ENCODE measurements at places on chromosomes 5 and 9.

DNA sequence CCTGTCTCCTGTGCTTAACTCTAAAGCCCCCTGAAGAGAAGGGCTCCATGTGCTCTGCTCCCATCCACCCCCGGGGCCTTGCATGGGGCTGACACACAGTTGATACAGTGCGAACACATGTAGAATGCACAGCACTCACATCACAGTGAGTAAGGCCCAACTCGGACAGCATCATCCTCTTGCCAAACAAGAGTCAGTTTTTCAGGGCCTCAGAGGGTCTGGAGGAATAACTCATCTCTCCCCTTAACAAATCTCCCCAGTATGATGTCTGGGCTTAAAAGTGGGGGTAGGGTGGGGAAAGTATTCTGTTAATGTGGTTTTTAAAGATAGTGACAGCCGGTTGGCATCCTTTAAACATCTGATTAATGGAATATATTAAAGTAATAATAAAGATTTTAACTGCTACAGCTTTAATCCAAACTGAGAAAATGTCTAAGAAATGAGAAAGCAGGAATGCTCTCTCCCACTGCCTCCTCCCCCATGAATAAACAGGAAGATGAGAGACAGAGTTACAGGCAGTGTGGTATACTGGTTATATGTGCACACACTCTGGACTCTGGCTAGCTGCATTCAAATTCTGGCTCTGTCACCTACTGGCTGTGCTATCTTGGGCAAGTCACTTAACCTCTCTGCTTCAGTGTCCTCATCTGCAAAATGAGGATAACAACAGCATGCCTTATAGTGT, 22.5 kb downstream of the APBA1 start:
- DNase-seq = no peak

DNA sequence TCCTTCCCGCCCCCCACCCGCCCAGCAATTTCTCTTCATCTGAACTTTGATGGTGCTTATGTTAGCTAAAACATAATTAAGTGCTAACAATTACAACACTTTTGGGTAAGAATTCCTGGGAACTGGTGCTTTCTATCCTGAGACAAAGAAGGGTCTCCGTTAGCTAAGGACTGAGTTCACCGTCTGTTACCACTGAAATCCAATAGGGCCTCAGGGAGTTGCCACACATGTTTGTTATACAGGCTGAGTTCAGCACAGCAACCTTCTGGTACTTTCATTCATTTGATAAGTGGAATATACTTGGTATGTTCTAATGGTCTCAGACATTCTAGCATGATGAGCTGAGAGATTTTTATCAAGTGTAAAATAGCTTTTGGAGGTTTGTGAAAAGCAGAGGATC, 437.9 kb downstream of the EFNA5 start:
- no peak for DNase-seq

- DNase-seq = no peak
Observed at GRCh38 chr5:123174916-123175481, 86.0 kb downstream of the PRDM6 start.

DNA sequence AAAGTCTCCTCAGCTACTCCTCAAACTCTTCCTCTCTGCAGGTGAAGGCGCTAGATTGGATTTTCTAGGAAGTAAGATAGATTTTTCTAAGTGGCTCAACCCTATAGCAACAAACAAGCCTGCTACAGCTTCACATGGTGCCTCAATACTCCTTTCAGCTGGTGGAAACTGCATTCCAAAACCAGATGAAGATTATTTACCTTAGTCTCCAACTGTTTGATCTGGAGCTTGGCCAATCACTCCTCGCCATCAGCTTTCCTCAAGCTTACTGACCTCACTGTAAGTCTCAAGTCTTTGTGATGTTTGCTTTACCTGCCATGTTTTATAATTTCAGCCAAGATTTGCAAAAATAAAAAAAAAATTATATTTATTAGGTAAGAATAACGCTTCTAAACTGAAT, 622.4 kb downstream of the CHSY3 start:
- no peak for DNase-seq

- no peak for DNase-seq
Observed at GRCh38 chr5:61200582-61201155, 38.4 kb upstream of the SMIM15 start.

DNA sequence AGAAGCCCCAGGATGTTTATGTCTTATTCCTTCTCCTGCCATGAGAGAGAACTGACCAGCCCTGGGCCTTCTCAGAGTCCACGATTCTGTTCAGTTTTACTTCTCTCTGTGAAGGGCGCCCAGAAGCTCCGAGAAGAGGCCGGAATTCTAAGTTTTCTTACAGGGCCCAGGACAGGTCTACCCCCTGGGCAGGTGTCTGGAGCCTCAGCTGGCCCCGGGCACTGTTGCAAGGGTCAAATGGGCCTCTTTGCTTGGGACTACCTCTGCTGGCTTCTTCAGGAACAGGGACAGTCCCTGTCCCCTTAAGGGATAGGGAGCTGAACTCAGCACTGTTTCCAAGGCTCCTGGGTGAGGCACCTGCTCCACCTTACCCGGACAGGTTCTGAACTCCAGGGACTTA, 55.0 kb downstream of the RASGEF1C start:
- DNase-seq = no peak

- DNase-seq = peak; percentile 43
Observed at GRCh38 chr9:134318481-134318891, 7.8 kb upstream of the RXRA start.

DNA sequence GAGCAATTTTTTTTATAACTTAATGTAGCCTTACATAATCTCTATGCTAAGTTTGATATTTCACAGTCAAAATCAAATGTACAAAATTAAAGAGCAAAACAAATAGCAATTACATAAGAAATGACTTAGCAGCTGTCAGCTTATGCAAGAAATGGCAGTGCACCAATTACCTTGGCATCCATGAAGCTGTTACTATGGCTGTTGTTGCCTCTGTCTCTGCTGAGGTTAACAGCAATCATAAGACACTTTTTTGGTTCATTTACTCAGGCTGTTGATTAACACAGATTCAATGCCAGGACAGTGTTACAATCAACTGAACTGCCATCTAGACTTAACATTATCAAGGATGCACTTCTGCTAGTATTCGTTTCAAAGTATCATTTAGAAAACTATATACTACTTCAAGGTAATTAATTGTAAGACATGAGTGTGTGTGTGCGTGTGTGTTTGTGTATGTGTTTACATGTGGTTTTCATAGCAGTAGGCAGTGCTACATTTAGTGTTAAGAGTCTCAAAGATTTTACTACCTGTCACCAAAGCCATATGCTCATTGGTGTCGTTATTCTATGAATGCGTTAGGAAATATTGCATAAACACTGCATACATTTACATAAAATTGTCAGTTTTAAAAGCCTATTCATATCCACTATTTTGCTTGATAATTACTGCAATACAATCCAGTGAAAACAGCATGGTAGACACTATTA, 1084.2 kb upstream of the COX7C start:
- DNase-seq = no peak

DNA sequence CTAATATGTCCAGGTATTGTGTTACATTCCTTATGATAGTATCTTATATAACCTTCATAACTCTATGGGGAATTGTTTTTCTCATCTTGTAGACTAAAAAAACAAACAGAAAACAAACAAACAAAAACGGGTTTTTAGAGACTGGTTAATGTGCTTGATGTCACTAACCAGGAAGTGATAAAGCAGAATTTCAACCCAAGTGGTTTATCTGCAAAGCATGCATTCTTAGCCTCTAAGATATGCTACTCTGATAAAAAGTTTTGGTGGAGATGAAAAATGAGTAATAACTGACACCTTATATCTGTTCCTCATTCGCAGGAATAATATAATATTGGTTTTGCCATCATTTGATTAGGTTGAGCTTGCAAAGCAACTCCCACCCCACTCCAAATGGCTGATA, 53.4 kb downstream of the PUM3 start:
- DNase-seq = no peak

DNA sequence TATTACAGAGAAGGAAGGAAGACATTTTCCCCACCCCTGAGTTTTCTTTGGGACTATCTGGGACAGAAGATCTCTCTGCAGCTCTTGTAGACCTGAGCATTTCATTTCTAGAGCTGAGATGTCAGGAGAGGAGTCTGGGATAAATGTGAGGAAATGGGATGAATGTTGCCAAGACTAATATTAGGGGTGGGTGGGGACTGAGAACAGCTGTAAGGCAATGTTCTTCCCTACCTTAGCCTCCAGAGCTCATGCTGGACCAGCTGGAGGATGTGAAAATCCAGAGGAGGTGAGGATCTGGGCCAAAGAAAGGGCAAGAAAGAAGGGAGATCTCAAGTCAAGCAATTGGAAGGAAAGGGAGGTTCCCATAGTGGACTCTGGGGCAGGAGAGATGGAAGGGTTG, 23.1 kb upstream of the FOXD1 start:
- DNase-seq = no peak

GRCh38 chr9:137789295-137789895, 88.2 kb upstream of the CACNA1B start:
- DNase-seq = no peak

GRCh38 chr9:93161786-93162562, 22.0 kb upstream of the WNK2 start:
- DNase-seq = no peak

- DNase-seq = no peak
Observed at GRCh38 chr9:69573651-69574050, 98.5 kb downstream of the APBA1 start.

DNA sequence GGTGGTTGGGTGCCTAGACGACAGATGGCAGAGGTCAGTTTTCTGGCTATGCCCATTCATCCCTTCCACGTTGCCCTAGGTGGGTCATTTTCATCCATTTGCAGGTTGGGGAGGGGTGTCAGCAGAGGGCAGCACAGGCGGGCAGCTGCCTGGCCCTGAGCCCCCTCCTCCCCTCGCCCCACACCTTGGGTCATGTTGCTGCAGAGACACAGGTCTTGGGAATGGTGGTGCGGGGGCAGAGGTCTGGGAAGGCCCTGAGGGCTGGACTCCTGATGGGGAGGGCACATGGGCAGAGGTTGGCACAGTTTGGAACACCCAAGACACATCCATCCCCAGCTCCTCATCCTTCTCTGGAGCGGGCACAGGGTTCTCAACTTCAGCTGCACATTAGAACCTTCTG, 103.2 kb upstream of the LMX1B start:
- DNase-seq = no peak

DNA sequence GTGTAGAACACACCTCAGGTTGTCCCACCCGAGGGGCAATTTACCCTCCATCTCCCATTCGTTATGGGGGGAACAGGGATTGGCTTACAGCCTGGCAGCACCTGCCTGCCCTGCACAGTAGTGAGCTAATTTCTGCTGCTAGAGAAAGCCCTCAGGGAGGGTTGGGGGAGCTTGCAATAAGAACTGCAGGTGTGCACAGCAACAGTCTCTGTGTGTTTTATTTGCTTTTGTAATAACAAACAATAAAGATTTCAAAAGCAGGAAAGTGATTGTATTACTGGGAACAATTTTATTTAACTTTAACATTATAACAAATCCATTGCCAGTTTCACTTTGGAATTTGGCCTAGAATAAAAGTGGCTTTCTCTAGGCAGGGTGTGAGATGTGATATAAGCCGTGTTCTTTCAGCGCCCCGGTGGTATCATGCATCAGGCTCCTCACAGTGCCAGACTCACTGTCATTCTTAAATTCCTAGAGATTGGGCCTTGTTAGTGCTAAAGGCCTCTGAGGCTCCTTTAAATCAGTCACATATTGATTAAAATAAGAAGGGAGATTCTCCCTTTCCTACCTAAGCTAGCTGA, 81.1 kb downstream of the RMI1 start:
- no peak for DNase-seq

GRCh38 chr5:130555429-130555828, 609.6 kb downstream of the HINT1 start:
- no peak for DNase-seq

DNA sequence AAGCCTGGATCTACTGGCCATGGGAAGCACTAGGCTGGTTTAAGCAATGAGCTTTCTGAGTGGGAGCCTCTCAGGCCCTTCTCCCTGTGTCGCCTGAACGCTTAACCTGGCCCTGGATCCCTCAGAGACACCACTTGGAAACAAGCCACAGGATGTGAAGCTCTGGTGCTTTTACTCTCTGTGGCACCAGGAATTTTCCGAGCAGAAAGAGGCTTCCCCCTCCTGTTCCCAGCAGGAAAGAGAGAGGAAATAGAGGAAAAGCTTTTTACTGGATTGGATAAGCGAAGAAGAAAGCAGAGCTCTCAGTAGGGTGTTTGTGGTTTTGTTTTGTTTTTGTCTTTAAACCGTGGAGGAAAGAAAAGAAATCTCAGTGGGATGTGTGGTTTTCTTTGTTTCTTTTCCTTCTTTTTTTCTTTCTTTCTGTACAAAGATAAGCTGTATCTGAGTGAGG, 34.5 kb downstream of the COL15A1 start:
- DNase-seq = no peak

DNA sequence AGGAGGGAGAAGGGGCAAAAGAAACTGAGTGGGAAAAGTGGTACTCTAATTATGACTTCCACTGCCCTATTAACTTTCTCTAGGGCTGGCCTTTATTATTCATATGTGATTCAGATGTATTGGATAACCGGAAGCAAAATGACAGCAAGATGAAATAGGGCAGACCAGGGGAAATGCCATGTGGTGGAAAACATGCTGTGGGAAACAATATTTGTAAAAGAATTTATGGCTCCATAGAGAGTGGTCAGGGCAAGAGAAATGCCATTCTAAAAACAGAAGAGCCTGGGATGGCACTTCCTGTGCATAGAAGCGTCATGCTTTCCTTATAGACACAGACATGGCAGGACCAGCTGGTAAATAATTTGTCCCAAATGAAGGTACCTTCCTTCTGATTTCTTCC, 67.7 kb downstream of the MEGF10 start:
- no peak for DNase-seq

DNA sequence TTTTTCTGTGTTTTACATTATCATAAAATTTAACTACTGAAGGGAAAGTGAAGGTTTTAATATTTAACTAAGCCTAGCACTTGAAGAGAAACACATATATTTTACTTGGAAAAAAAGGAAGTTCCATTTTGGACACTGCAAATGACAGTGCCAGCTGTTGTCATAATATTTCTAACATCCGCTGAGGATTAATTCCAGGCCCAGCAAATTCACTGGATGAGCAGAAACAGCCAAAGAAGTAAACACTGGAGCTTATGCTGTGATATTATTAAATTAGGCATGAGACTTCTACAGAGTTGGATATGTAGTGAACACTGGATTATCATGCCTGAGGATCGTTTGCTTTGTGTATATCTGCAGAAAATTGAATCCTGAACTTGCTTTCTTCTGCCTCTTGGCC, 67.6 kb downstream of the GHR start:
- DNase-seq = no peak

GRCh38 chr5:135069016-135069770, 35.2 kb upstream of the PITX1 start:
- no peak for DNase-seq

DNA sequence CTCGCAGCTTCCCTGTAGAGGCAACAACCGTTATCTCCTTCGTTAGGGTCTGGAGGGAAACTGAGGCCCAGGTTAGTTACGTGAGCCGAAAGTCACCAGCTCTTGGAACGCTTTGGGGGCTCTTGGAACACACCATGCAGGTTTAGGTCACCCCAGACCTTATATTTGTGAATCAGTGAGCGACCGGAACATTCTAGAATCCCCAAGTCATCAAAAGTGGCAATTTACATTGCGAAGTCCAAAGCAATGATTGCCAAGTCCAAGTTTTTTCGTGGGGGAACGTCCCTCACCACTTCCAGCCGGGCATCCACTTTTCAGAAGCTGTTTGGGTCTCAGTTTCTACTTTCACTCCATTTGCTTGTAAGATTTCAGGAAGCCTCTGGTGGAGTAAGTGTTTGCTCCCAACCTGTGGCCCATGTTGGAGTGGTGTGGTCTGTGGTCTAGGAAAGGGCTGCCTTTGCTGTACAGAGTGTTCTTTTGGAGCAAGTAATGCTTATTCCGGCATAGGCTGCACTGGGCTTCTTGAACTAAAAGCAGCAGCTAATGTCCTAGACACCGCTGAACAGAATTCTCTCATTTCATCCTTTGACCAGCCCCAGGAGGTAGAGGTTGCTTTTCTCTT, 32.8 kb upstream of the SPRY4 start:
- DNase-seq = no peak
